Activated CD4-positive, CD25-positive, alpha-beta regulatory T cell treated with anti-CD3 and anti-CD28 coated beads, Interleukin-2, amount 50 U/mL, for 24 hours (primary cell): ENCODE measurements at places on chromosomes 12 and 14.

DNA sequence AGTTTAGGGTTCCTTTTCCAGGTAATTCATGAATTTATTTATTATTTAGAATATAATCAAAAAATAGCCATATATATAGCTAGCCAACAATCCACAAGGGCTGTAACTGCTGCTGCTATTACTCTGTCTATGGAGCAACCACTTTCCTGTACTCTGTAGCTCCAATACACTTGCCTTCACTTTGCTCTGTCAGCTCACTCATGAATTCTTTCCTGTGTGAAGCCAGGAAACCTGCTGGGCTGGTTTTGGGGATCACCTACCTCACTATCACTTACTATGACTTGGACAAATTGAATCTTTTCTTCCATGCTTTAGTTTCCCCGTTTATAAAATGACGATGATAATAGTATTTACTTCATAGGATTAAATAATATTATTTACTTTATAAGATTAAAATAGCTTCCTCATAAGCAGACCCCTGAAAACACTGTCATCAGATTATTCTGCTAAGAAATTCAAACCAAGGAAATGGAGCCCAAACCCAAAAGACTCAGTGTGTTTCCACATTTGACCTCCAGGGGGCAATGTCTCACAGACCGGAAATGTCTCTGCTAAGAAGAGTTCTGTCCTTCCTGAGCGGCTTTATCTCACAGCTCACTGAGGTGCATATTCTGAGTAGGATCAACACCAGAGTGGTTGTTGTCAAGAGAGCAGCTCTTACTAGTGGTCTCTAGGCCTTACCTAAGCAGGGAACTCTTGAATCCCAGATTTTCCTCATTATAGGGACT lies 457.1 kb downstream of the DAD1 start:
- ATAC-seq = no peak

- ATAC-seq = peak; percentile 72
Measured at GRCh38 chr12:47032644-47033043, 46.8 kb upstream of the PCED1B start.

GRCh38 chr12:109631302-109631701 lies 57.7 kb downstream of the MVK start:
- ATAC-seq = no peak

GRCh38 chr14:64870160-64870559 lies 9.5 kb downstream of the SPTB start:
- ATAC-seq = no peak

- no peak for ATAC-seq
Measured at GRCh38 chr12:45705404-45705803, 24.1 kb upstream of the ARID2 start.

GRCh38 chr12:23197266-23197665 lies 572.3 kb downstream of the ETNK1 start:
- no peak for ATAC-seq

DNA sequence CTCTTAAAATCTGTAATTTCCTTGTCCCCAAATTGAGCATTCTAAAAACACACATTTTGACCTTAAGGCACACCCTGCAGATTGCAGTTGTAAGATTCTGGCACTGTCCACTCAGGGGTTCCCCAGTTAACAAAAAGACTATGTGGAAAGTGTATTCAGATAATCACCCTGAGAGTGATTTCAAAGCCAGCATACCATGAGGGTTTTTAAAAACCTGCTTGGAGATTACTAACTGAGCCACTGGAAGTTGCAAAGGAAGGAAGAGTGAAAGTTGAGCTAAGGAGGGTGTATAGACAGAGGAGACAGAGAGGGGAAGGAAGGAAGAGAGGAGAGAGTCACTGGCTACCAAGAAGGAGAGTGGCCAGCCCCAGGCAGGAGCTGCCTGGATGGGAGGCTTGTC lies 82.6 kb downstream of the EML1 start:
- no peak for ATAC-seq
